ENCODE measurements at places on chromosomes 5 and 9. TPM values are rescaled to one million over a fixed set of nuclear protein-coding genes. Genes with fewer than 3 reads are reported as not detected.

SAXO1 gene
- total RNA-seq, result not detected

GZMA gene
- total RNA-seq, result 0.52 TPM

OLFM1 gene
- 4.8 TPM for total RNA-seq

STPG3 gene
- not detected for total RNA-seq

DNA sequence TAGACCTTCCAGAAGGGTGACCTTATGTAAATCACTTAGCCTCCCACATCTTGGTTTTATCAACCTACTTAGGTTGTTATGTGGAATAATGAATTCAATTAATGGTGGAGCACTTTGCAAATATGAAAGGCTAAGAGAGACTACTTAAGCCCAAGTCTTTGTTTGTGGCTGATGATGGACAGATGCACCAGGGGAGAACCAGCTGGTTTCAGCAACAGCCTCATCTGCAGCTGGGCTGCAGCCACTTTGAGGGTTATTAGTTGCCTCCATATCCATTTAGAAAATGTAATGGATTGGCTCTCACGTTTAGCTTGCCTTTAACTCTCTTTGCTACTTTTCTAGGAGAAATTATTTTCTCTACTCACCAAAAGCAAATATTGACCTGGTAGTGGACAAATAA, 146.6 kb downstream of the ESM1 start:
- DNase-seq, result no peak
- H3K27me3 ChIP-seq, result no peaks in the 10 kb centered on the region
- no peaks in the 10 kb centered on the region for H3K36me3 ChIP-seq
- H3K4me1 ChIP-seq, result peaks cover 4% of the 10 kb centered on the region
- no peak overlapping the region for H3K4me3 ChIP-seq
- no peak overlapping the region for H3K27ac ChIP-seq

GHR gene
- total RNA-seq, result 31.4 TPM

DNA sequence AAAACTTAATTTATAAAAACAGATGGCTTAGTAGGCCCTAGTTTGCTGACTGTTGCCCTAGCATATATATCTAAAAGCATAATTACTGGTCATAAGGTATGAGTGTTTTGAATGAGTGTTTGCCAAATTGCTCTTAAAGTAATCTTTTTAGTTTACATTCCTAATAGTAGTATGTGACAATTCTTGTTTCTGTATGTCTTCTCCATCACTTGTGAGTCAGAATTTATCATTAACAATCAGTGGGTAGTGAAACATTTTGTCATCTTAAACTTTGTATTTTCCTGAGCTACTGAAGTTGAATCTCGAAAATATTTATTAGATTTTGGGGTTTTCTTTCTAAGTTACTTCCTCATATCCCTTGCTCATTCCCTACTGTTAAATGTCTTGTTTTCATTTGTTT, 49.6 kb downstream of the APC start:
- no peak overlapping the region for H3K27ac ChIP-seq
- H3K4me1 ChIP-seq, result no peaks in the 10 kb centered on the region
- no peaks in the 10 kb centered on the region for H3K27me3 ChIP-seq
- DNase-seq, result no peak
- no peaks in the 10 kb centered on the region for H3K36me3 ChIP-seq

PURA gene
- total RNA-seq, result 11.8 TPM

BTNL3 gene
- total RNA-seq, result not detected

All from psoas muscle (tissue), 8 donors.